ENCODE measurements at places on chromosomes 2 and 18.

- no peak for DNase-seq
These were observed 33.3 kb downstream of the CFLAR start for GRCh38 chr2:201149064-201149820.

- no peak for DNase-seq
These were observed 12.8 kb upstream of the MYO3B start for GRCh38 chr2:170165129-170165528.

DNA sequence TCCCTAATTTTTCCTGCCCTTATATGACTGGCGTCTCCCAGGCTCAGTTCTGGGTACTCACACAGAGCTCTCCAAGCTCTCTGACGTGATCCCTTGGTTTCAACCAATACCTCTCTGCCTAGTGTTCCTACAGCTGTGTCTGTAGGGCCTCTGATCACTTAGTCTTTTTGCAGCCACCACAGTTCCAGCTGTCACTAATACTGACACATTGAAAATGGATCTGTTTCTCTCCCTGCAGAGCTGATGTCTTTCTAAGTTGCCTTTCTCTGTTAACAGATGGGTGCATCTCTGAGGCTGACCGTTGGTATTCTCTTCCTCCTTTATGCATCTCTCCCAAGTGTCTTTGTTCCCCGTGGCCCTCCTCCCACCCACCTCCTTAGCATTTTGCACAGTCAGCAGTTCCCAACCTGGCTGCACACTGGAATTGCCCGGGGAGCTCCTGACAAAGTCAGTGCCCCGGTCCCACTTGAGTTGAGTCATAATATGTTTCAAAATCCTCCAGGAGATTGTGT lies 62.5 kb downstream of the CERS6 start:
- no peak for DNase-seq

DNA sequence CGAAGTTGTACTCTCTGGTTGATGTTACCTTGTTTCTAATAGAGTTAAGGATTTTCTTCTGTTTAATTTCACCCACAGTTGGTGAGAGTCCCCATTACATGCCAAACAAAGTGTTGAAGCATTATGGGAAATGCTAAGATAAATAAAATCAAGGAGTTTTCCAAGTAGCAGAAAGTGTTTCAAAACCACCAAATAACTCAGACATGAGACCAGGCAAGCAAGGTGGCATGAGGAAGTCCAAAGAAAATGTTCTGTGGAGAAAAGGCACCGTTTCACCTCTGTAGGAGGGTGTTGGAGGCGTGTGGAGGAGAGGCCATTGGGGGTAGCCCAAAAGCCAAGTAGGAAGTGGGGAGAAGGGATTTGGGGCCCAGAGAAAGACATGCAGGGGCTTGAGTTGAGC lies 8.7 kb downstream of the CFAP221 start:
- no peak for DNase-seq

- no peak for DNase-seq
These were observed 8.3 kb downstream of the FOSL2 start for GRCh38 chr2:28400921-28401320.

DNA sequence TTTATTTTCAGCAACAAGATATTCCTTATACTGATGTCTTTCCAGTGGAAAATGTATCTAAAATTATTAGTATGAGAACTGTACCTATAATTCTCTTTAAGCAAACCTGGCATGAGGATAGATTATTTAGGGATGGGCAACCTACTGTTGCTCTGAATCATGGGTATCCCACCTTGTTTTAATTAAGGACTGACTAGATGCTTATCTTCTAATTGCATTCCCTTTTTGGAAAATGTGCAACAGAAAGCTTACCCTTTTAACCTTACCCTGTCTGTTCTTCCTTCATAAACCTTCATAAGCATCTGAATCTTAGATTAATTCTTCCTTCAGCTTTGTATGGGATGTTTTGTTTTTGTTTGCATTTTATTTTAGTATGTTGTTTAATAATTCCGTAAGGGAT lies 110.3 kb downstream of the TAF4B start:
- DNase-seq = no peak

- DNase-seq = no peak
These were observed 396.8 kb upstream of the NETO1 start for GRCh38 chr18:73264562-73264921.

- DNase-seq = no peak
These were observed 77.6 kb upstream of the SEC11C start for GRCh38 chr18:59061914-59062642.

GRCh38 chr2:133609664-133610063 lies 41.4 kb upstream of the NCKAP5 start:
- no peak for DNase-seq

- no peak for DNase-seq
These were observed 177.3 kb downstream of the TMEM247 start for GRCh38 chr2:46656640-46657039.

GRCh38 chr2:135151615-135152014 lies 99.5 kb downstream of the RAB3GAP1 start:
- no peak for DNase-seq

All from effector CD4-positive, alpha-beta T cell (primary cell).